ENCODE measurements at places on chromosomes 7 and 10.

DNA sequence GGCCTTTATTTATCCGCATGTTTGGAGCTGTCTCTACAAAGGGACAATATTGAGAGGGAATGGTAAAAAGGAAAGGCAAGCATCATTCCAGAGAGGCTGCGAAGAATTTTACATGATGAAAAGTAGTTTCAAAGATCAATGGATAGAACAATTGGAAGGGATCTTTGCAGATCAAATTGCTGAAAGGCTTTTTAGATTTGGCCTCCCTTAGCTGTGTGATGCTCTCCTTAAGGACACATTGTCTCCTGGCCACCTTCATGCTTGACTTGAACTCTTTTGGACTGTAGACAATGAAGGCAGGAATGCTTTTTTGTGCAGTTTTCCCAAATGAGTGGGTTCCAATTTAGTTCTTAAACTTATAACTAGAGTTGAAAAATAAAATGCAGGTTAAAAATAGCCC, 344.7 kb downstream of the ARL4A start:
- no peak for DNase-seq

DNA sequence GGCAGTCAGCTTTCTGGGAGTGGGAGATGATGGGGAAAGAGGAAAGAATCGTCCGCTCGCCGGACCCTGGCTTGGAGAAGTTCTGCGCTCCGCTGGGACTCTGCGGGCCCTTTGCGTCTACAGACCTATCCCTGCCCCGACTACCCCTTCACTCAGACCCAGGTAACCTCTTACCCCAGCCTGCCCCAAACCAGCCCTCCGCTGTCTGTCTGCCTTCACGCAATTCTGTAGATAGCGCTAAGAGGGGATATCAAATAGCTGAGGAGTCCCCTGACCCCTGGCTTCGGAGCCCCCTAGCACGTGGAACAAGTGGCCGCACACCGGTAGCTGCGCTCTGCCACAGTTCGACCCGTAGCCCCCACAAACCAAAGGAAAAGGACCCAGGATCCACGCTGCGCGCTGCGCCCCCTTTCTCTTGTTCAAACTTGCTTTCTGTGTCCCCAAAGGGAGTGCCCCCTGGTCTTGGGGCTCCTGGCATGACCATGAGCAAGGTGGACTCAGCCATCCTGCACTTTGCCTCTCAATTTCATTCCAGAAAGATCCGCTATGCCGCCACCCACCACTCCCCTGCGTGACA, 7.0 kb downstream of the HOXA4 start:
- no peak for DNase-seq

GRCh38 chr7:91343420-91343960, 79.3 kb downstream of the FZD1 start:
- no peak for DNase-seq

DNA sequence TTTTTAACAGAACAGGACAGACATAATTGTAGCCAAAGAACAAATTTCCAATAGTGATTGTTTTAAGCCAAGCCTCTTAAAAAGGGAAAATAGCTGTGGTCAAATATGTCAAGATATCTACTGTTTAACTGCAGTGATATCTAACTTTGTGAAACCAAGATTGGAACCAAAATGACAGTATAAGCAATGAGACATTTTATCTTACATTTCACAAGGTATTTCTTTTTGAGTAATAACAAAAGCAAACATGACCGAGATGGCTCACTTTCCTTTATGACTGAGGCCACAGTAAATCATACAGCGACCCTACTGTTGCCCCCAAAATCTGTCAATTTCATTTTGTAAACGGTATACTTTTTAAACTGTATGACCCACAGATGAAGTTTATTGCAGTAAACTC, 215.8 kb downstream of the MLLT10 start:
- no peak for DNase-seq

DNA sequence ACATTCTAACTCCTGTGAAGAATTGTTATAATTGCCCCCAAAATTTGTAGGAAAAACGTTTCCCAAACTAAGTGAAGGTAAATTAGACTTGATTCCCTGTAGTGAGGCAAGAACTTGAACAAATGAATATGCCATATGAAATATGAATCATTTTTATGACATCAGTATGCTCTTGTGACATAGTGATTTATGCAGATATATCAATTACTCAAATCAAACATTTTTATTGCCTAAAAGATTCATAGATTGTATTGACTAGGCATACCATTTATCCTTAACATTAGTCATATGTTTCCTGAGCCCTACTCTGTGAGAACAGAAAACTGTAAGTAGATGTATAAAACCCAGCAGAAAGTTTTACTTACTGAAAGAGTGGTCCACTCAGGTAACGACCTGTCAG, 245.6 kb downstream of the MALRD1 start:
- no peak for DNase-seq

DNA sequence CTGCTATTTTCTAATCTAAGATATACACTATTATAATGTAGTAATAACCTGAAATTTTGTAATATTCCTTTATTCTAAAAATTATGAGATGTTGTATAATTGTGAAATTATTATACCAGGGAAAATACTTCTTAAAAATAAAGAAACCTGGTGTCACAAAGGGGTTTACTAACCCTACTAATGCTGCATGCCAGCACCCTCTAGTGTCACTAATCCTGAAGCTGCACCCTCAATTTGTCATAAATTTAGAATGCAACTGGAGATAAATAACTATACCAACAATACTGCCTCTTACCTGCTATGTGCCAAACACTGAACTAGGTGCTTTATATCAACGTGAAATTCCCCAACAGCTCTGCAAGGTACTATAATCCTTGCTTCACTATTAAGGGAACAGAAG, 30.8 kb downstream of the TM9SF3 start:
- DNase-seq: no peak

GRCh38 chr10:52420656-52421055, 106.6 kb downstream of the DKK1 start:
- no peak for DNase-seq

- DNase-seq: no peak
Observed at GRCh38 chr7:29139191-29139590, 7.1 kb downstream of the CPVL start.

DNA sequence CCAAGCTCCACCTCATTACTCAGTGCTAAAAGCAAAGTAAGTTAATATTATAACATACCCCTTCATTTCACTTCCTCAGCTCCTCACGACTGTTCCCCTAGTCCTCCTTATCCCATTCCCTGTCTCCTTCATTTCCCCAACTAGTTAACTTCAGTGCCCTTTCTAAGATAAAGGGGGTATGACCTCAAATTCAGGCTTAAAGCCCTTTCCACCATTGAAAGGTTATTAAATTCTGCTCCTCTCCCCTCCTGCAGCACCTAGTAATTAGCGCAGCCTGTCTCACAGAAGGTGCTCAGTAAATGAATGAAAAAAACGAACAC, 1.0 kb downstream of the CRPPA start:
- no peak for DNase-seq

DNA sequence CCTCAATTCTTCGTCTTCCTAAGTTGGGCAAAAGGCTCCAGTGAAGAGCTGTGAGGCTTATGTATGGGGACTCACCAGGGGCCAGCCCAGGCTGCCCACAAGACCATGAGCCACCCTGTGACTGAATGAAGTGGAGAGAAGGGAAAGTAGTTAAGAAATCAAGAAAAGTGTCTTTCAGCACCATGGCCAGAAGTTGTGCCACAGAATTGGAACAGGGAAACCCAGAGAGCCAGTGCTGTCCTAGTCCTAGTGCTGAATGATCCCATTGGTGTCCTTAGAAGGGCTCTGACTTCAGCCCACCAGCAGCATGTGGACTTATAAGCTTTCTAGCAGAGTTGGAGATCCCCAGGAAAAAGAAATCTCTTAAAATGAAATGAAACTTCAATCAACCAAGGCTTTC, 37.0 kb upstream of the CCSER2 start:
- no peak for DNase-seq

- no peak for DNase-seq
Observed at GRCh38 chr10:56341612-56342011, 19.4 kb downstream of the ZWINT start.

Measured in CD4-positive, alpha-beta T cell treated with Interleukin-2 at 100 ng/mL for 4 hours (primary cell).